Stimulated activated CD4-positive, alpha-beta T cell treated with anti-CD3 and anti-CD28 coated beads, Interleukin-4, amount 100 ng/mL, for 48 hours (primary cell): ENCODE measurements at places on chromosomes 7 and 10.

- no peak for DNase-seq
These were observed 17.8 kb downstream of the CXCL12 start for GRCh38 chr10:44366941-44367630.

- DNase-seq, result no peak
These were observed 208.4 kb upstream of the TCERG1L start for GRCh38 chr10:131519723-131520605.

GRCh38 chr10:107425931-107426553, 261.5 kb upstream of the SORCS1 start:
- no peak for DNase-seq

- no peak for DNase-seq
These were observed 12.9 kb downstream of the UNCX start for GRCh38 chr7:1245524-1246050.

- no peak for DNase-seq
These were observed 278.0 kb upstream of the KLF14 start for GRCh38 chr7:131011976-131012375.

- DNase-seq, result peak; percentile 9
These were observed 20.8 kb upstream of the MKI67 start for GRCh38 chr10:128147064-128147463.

GRCh38 chr7:117385363-117386109, 41.8 kb downstream of the ASZ1 start:
- no peak for DNase-seq

GRCh38 chr7:129952086-129952652, 591 bp downstream of the UBE2H start:
- DNase-seq, result peak; percentile 14

DNA sequence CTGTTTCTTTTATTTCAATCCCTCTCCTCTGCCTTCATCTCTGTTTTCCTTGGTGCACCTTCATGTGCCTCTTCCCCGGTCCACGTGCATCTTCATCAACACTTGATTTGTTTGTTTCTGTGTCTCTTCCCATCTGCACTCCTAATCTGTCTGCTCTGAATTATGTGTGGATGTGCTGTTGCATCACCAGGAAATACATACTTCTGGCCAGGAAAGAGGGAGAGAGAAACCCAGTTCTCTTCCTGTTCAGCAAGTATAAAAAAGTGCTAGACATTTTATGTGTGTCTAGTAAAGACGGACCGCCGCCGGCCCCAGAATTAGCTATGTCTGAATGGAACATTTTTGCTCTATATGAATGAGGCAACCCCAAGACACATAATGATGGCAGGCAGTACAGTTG, 93.8 kb downstream of the CALD1 start:
- DNase-seq, result no peak

- DNase-seq, result peak; percentile 92
These were observed at the start of gene BRI3 for GRCh38 chr7:98280791-98281756. Gene BRI3, plus strand, starts transcription at chr7:98281686. Its CDS starts 110 bp downstream, at chr7:98281796.

- DNase-seq, result no peak
These were observed 112.8 kb downstream of the PRLHR start for GRCh38 chr10:118482393-118483331.
